Glomerular endothelial cell (primary cell): ENCODE measurements at places on chromosomes 7 and 10. TPM values are rescaled to one million over a fixed set of nuclear protein-coding genes. Genes with fewer than 3 reads are reported as not detected.

ENKUR gene
- 1.5 TPM in 1 of 2 replicates, not detected in the other for total RNA-seq

IL6 gene
- 5.7 and 15.0 TPM in 2 replicates for total RNA-seq

KLLN gene
- 0.18 and 0.82 TPM in 2 replicates for total RNA-seq

PTF1A gene
- total RNA-seq: not detected in 2 replicates

SPDYE16 gene
- 0.24 TPM in 1 of 2 replicates, not detected in the other for total RNA-seq

TMEM236 gene
- total RNA-seq: 0.18 and 0.48 TPM in 2 replicates

CYP2C8 gene
- total RNA-seq: 0.34 TPM in 1 of 2 replicates, not detected in the other

SPRN gene
- 0.64 and 0.92 TPM in 2 replicates for total RNA-seq

LGI1 gene
- not detected in 2 replicates for total RNA-seq

HOXA10 gene
- 8.1 and 10.3 TPM in 2 replicates for total RNA-seq

SEC23IP gene
- total RNA-seq: 17.8 and 58.3 TPM in 2 replicates

MPLKIP gene
- 47.2 and 53.0 TPM in 2 replicates for total RNA-seq

MSS51 gene
- total RNA-seq: 1.3 and 2.4 TPM in 2 replicates

PPIA gene
- 2,756 and 3,660 TPM in 2 replicates for total RNA-seq

INPP5F gene
- total RNA-seq: 21.3 and 21.6 TPM in 2 replicates

DNA sequence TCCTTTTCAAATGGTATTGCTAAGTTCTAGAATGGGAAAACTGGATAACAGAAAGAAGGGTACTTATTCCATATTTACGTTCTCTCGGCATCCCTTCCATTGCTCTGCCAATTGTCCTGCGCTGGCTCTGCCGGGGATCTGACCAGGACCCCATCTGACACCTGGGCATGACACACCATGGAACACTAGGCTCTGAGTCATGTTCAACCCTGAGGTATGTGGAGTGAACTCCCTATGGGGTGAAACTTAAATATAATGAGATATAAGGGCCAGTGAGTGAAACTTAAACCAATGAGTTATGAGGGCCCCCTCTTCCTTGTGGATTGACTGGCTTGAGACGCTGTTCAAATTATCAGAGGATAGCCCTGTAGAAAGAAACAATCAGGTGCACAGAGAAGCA lies 55.1 kb upstream of the ZEB1 start:
- no peak for DNase-seq

GRCh38 chr10:100109670-100110069 lies 28.0 kb upstream of the CPN1 start:
- DNase-seq: no peak

- DNase-seq: no peak
Observed at GRCh38 chr7:74443543-74444247, 10.0 kb upstream of the GTF2IRD1 start.

- DNase-seq: no peak
Observed at GRCh38 chr7:148264933-148265557, 325.5 kb upstream of the C7orf33 start.

DNA sequence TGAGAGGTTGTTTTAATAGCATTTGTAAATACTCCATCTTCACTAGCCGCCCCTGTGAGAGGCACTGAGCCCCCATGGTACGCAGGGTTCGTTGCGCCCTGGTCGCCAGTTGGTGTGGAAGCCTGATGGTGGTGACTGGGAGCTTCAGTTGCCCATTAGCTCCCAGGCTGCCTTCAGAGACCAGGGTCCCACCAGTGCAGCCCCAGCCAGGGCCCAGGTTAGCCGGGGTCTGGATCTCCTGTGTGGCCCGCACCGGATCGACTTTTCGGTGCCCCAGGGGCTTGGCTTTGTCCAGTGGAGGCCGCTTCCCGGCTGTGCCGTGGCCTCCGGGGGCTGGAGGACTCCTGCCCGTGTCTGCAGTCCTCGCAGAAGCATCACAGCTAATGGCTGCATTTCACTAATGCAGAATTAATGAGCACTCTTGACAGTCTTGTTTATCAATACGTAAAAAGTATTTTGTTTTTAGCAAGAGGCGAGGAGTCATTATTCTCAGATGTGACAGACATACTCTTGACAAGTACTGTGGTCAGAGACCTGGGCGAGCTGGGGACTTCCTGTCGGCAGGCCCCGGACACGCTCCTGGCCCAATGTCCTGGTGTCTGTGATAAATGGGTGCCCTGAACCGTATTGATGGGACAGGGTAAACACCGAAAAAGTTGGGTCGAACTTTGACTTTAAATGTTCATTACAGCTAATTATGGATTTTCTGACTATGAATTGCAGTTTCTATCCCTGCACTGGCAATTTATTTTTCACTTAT lies 99.8 kb downstream of the NKX6-2 start:
- DNase-seq: no peak

DNA sequence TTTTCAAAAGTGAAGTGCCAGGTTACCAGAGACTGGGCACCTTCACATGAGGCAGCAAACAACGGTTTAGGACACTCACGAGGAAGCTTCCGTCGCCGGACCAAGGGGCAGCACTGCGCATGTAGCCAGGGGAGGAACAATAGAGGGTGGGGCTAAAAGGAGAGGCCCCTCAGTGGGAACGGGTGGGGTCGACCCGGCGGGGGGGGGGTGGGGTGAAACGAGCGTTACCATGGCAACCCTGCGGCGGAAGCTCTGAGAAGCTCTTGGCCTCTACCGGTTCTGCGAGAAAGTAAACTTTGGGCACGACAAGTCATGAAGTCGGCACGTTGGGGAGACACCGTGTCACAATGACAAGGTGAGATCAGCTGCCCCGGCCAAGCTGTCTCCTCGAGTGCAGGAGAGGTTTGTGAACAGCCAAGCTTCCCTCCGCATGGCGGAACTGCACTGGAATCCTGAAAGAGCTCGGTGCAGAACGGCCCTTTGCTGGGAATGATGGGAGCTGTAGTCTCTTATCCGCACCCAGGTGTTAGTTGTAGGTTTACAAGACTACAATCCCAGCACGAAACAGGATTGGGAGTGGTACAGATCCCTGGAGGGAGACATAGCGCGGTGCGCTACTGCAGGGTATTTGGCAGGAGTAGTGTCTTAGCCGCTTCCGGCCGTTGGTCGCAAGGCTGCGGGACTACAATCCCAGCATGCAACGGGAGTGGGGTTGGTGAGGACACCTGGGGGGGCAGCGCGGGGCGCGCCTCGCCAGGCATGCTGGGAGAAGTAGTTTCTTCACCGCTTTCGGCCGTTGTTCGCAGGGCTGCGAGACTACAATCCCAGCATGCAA lies 72.8 kb upstream of the ZNF722 start:
- DNase-seq: no peak

DNA sequence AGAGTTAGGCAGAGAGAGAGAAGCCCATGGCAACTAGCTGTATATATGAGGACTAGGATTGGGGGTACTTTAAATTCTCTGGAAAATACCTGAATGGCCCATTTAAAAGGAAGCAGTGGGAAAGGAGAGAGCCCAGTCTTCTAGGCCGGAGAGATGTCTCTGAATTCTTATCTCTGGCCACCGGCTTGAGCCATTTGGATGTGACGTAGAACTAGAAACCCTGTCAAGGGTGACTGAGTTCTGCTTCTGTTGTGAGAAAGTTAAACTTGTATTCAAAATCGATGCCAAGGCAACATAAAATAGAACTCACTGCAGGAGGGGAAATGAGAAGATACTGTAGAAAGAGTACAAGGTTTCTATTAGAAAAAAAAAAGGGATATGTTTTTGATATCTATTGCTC lies 6.3 kb upstream of the GSTK1 start:
- DNase-seq: no peak

GRCh38 chr7:1669064-1669951 lies 769 bp upstream of the ELFN1 start:
- no peak for DNase-seq

- no peak for DNase-seq
Observed at GRCh38 chr7:147415991-147416390, 1174.6 kb upstream of the C7orf33 start.

DNA sequence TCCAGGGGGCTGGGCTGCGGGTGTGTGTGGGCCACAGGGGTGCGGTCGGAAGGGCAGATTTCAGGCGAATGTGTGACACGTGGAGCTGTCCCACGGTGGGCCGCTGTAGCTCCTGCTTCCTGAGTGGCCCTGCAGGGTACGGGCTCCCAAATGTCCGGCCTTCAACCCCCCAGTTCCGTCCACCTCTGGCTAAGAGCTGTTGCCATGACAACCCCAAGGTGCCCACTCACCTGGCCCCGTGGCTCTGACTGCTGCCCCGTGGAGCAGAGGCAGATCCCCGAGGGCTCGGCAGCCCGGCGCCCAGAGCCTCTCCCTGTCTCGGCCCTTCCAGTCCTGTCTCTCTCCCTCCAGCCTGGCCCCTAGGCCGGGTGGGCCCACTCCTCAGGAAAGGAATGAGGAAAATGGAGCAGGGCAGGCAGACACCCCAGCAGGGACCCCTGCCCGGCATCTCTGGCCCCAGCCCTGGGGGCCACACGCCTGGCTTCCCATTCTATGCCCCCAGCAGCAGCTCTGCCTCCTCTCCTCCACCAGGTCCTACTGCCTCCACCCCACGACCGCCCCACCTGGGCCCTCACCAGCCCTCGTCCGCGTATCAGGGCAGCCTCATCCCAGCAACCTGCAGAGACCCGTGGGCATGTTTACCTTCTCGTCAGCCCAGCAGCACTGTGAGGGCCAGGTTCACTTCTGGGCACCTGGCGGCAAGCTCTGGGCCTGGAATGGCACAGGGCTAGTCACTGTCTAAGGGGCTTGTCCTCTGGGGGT lies 215.6 kb downstream of the ELFN1 start:
- no peak for DNase-seq

- DNase-seq: no peak
Observed at GRCh38 chr10:4758256-4758655, 67.8 kb upstream of the AKR1E2 start.

- no peak for DNase-seq
Observed at GRCh38 chr7:14341200-14341775, 351.8 kb upstream of the ETV1 start.

DNA sequence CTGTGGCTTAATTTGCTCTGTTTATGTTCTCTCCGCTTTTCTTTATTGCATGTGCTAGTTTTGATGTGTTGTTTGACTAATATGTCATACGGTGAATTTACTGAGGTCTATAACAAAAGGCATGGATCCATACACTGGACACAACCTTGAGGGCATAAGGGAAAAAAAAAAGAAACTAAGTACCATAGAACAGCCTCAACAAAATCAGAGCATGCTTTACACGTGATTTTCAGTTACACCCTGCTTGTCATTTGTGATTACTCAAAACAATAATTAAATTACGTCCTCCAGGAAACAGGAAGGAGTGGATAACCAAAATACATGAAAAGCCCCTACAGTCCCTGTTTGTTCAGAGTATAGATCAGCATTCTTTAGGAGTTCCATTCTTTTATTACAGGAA lies 150.5 kb downstream of the CRPPA start:
- DNase-seq: no peak

- DNase-seq: no peak
Observed at GRCh38 chr7:151394076-151395035, 15.5 kb downstream of the WDR86 start.

- no peak for DNase-seq
Observed at GRCh38 chr7:54336800-54337199, 205.4 kb upstream of the VSTM2A start.

GRCh38 chr7:124924906-124925305 lies 4.7 kb downstream of the POT1 start:
- DNase-seq: no peak

DNA sequence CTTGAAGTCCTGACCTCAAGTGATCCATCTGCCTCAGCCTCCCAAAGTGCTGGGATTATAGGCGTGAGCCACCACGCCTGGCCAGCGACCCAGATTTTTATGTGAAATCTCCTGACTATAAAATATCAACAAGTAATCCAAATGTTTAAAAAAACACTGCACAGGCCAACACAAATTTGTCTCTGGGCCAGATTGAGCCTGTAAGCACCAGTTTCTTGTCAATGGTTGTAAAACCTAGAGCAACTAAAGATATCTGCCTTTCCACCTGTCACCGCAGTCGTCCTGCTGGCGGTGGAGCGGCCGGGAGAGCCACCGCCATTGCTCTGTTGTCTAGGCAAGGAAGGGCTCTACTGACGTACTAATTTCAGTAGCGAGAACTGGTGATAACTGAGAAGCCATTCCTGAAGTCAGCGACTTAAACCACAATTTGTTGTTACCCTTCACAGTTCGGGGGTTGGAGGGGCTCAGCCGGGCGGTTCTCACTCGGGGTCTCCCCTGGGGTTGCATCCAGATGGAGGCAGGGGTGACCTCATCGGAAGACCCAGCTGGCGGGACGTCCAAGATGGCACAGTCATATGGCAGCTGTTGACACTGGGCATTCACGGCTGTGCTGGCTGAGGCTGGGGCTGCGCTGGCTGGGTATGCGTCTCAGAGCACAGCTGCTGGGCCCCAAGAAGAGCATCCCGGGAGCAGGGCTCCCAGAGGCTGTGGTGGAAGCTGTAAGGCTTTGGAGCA lies 55.2 kb upstream of the PDGFA start:
- no peak for DNase-seq

- DNase-seq: no peak
Observed at GRCh38 chr10:30846710-30847109, 185.0 kb downstream of the ZNF438 start.

DNA sequence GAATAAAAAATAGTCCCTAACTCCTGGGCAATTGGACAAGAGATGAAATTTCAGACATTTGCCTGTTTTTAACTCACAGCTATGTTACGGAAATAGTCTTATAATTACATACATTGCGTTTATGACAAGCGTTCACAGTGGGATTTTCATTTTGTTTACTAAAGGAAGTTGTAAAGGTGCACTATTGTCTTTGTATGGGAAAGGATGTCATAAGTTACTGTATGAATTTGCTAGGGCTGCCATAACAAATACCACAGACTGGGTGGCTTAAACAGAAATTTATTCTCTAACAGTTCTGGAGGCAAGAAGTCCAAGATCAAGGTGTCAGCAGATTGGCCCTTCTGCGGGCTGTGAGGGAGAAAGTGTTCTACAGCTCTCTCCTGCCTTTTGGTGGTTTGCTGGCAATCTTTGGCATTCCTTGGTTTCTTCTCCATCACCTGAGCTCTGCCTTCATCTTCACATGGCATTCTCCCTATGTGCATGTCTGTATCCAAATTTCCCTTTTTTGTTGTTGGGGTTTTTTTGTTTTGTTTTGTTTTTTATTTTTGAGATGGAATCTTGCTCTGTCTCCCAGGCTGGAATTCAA lies 5.6 kb downstream of the NFE2L3 start:
- DNase-seq: no peak

DNA sequence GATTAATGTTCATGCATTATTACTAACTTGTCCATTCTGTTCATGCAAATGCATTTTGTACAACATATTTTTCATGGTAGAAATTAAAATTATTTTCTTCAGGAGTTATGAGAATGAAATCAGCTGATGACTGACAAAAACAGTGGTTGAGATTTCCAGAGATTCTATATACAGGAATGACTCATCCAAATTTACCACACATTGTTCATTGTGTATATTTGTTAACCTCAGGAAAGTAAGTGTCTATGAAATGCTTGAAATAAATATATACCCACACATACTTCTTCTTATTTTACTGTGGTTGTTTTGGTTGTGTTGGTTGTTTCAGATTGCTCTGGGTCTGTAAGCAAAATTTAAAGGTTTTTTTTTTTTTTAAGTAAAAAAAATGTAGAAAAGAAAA lies 108.1 kb upstream of the SP8 start:
- no peak for DNase-seq

DNA sequence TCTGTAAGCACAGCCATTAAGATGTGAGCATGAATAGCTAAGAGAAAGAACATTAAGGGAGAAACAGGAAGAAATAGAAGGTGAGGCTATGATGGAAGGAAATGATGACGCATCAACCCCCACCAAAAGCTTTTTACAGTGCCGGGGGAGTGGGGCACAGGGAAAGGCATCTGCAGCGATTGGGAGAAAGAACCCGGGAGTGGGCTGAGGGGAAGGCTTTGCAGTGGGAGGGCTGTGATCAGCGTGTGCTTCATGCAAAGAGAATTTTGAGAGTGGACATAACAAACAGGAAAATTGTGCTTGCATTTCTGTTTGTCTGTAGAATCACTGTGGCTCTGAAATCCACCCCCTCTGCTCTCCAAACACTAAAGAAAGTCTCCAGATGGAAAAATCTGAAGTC lies 250.8 kb downstream of the KCNMA1 start:
- DNase-seq: no peak
